ENCODE measurements at places on chromosomes 1 and 21.

GRCh38 chr1:107550358-107550757 is 409.5 kb downstream of the NTNG1 start:
- DNase-seq, result no peak

GRCh38 chr1:6614019-6614928 is 743 bp downstream of the PHF13 start:
- DNase-seq, result peak; percentile 71

DNA sequence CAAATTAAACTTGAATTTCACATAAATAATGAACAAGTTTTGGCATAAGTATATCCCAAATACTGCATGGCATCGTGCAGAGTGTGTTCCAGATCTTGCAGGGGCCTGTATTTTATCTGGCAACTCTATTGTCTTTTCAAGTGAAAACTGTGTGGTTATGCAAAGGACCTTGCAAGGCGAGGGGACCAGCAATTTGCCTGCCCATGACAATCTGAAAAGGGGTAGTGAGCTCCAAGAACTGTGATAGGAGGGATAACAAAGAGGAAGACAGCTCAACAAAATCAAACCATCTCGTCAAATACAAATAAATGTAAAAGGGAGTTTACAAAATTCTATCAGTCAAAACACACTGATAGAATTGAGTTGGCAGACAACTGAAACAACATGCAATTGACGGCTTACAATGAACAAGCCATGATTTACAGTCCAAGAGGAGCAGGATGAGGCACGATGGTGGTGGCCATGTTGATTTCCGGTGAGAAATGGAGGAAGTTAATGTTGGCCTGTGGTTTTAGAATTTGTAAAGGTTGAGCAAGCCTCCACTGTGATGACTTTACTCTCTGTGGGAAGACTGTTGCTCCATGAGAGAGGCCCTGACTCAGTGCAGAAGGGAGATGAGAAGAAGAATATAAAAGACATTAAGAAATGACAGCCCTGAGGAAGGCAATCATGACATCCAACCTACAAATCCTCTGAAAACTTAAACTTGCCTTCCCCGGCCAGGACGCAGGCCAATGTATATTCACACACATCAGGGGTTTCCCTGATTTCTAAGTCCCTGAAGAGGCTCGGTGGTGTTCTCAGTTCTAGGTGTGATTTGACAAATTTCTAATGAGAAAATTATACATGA is 132.2 kb downstream of the ADSS2 start:
- peak; percentile 52 for DNase-seq

- DNase-seq, result no peak
Observed at GRCh38 chr1:229272164-229273158, 1.6 kb downstream of the RAB4A start.

GRCh38 chr1:46652321-46653100 is 15.7 kb downstream of the ATPAF1 start:
- no peak for DNase-seq

DNA sequence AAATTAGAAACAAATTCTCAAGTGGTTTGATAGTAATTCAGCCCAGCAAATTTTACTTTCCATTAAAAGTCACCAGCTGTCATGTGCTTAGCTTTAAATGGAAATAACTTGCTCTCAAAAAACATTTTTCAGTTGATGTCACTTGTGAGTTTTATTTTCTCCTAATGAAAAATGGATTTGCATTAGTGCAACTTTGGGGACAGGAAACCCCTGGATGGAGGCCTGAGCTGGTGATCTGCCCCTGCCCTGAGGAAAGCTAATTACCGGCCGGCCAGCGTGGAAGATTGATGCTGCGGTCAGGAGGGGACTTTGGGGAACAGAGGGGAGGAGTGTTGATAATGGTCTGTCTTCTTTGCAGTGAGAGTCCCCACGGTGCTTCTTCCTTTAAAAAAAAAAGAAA is 66.8 kb upstream of the ANGPTL1 start:
- DNase-seq, result no peak

- DNase-seq, result no peak
Observed at GRCh38 chr1:11170102-11170501, 19.1 kb upstream of the ANGPTL7 start.

GRCh38 chr1:67814121-67814772 is 19.0 kb downstream of the GNG12 start:
- no peak for DNase-seq

- DNase-seq, result no peak
Observed at GRCh38 chr1:226624526-226624925, 76.0 kb downstream of the STUM start.

- no peak for DNase-seq
Observed at GRCh38 chr1:234730475-234730769, 120.4 kb upstream of the IRF2BP2 start.

GRCh38 chr1:162680419-162681121 is 48.3 kb downstream of the DDR2 start:
- DNase-seq, result no peak

DNA sequence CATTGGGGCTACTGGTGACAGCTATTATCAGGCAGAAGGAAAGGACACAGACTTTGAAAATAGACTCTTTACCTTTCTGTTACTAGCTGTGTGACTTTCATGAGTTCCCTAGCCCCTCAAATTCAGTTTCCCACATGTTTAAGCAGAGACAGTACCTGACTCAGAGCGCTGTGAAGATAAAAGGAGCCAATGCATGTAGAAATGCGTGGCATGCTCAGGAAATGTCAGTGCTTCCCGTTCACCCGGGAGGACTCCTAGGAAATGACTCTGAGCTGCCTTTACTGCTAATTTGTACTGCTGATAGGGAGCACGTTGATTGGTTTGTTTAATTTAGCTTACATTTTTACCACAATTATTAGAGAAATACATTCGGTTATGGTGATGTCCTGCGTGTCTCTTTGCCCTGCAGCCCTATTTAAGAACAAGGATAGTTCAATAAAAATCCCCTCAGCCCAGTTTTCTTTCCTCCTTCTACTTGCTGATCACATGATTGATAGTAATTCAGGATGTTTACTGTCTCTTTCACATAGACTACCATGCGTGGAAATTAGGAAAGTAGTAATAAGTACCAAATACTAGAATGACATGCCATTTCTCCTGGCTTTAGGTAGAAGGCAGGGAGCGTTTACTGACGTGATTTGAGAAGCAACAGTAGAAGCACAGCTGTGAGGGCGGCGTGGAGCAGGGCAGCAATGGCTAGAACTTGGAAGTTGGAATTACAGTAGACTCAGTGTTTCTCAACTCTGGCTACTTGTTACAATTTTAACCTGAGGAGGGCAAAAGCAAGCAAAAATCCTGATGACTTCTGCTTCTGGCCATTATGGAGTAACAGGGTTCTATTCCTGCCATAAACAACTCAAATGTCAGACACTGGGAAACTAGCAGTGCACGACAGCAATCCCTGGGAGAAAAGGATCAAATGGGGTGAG is 15.9 kb downstream of the PDIK1L start:
- DNase-seq, result peak; percentile 46

GRCh38 chr1:115807723-115808122 is 33.2 kb downstream of the NHLH2 start:
- peak; percentile 37 for DNase-seq

- no peak for DNase-seq
Observed at GRCh38 chr1:190196020-190196419, 281.6 kb downstream of the BRINP3 start.

- DNase-seq, result no peak
Observed at GRCh38 chr1:1938613-1939295, 19.7 kb upstream of the TMEM52 start.

- DNase-seq, result no peak
Observed at GRCh38 chr1:86154571-86155050, 2.0 kb downstream of the COL24A1 start.

DNA sequence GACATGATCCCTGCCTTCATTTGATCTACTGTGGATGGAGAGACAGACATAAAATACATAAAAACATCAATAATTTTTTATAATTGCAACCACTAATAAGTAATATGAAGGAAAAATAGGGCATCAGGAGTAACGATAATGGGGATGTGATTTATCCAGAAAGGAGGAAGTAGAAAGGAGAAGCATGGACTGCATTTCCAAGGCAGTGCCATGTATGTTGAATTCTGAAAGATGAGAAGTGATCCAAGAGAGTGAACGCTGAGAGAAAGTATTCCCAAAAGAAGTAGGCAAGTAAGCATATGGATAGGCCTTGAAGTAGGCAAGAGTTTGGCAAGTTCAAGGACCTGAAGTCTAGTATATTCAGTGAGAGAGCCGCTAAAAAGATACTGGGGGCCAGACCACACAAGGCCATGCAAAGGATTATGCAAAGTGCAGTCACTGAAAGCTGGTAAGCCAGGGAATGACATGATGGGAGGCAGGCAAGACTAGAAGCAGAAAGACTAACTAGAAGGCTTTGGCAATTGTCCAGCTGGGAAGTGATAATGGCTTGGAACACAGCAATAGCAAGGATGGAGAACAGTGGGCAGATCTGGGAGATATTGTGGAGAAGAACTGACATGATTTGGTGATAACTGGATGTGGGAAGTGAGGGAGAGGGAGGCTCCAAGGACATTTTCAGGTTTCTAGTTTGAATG is 85.9 kb downstream of the TM2D1 start:
- DNase-seq, result no peak

- DNase-seq, result no peak
Observed at GRCh38 chr1:85465786-85466134, 801 bp upstream of the DDAH1 start.

GRCh38 chr1:184018622-184019021 is 18.9 kb downstream of the COLGALT2 start:
- no peak for DNase-seq

- DNase-seq, result peak; percentile 38
Observed at GRCh38 chr1:107964336-107965109, 457 bp downstream of the VAV3 start.

- DNase-seq, result no peak
Observed at GRCh38 chr1:227322376-227322775, 4.1 kb upstream of the CDC42BPA start.

- DNase-seq, result no peak
Observed at GRCh38 chr1:15207031-15207828, 39.8 kb upstream of the FHAD1 start.

DNA sequence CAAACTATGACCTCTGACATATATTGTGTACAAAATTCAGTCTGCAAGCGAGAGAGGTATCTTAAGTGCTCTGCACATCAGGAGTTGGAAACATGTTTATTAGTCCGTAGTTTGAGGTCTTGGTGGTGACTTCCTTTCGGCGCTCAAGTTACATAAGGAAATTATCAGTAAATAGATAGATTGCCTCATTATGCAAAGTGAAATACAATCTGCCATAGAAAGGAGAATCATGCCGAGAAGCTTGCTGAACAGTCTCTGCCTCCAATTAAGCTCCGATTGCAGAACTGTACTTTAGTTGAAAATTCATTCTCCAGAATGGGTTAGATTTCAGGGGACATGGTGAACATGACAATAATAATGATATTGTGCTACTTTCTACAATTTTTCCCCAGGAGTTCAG is 271.8 kb downstream of the BRINP2 start:
- DNase-seq, result no peak

DNA sequence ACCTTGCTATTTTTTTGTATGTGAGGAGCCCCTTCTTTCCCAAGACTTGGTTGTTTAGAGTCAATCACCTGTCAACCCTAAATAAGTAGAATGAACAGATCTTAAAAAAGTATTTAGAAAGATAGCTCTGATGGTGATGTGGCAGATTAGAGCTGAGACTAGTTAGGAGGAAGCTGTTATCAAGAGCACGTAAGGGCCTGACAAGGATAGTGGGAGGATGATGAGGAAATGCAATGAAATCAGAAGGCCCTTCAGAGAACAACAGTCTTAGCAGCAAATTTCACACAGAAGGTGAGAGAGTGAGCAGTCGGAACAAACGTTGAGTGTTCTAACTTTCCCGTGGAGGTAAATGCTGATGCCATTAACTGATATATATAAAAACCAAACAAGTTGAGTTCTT is 15.9 kb upstream of the S1PR1 start:
- no peak for DNase-seq

DNA sequence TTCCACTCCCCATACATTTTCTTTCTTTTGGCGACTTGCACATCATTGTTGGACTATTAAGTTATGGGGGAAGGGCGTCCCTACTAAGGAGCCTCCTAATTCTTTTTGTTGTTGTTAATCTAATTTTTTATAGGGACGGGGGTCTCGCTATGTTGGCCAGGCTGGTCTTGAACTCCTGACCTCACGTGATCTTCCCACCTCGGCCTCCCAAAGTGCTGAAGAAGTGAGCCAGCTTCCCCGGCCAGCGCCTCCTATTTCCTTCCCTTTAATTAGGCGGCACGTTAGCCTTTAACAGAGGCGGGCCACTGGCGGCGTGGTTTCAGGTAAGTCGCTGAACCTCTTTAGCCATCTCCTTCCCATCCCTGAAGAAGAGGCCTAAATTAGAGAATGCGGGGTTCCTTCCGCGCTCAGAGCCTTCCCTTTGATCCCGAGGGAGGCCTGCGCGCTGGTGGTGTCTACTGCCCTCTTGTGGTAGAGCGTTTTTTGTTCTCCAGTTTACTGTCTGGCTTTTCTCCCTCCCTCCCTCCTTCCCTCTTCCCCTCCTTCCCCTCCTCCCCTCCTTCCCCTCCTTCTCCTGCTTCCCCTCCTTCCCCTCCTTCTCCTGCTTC is 38.1 kb downstream of the TNFRSF9 start:
- peak; percentile 65 for DNase-seq

DNA sequence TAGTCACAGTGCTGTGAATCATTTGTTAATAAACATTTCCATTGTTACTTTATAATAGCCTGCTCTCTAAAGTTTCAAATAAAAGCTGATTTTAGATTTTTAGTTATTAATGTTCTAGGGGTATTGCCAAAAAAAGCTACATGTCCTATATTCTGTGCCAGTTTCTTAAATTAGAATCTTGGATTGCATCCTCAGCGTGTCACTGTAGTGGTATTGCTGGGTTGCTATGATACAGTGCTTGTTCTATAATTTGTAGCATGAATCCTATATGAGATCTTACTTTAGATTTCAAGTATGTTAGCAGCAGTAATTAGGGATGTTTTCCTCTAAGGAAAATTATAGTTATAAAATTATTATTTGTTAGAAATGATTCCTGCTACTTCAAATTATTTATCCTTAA is 16.4 kb downstream of the PPP2R5A start:
- DNase-seq, result no peak

DNA sequence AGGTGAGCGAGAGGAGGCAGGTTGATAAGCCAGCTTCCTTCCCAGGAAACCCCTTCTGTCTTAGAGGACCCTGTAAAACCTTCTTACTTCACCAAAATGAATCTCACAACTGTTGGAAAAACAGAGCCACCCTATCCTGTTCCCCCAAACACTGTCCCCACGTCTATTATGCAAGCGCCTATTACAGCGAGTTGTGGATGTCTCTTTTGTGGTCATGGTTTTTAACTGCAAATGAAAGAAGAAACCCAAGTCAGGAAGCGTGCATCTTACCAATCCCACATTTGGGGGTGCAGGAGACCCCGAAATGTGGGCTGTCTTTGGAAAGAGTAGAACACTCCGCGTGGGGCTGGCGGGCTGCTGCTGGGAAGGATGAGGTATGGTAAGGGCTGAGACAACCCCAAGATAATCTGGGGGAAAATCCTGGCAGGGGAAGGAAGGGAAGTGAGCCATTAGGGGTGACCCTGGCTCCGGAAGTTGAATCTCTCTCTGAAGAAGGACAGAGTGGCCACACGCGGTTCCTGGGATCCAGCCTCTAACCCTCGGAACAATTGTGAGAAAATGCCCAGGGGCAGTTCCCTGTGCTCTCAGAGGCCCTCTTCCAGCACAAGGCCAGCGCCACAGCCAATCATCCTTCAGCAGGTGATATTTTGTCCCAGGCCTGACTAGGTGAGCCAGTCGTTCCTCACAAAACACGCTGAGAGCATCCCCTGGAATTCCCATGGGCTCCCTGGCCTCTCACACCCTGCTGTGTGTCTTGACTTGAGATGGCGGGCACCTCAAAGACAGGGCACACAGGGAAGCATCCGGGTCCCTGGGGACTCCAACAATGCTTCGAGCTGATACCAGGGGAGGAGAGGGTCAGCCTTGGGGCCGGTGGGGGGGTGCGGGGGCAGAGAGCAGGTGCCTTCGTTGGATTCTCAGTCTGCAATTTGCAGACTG is 168.5 kb upstream of the IRF2BP2 start:
- no peak for DNase-seq

Data from CD4-positive, alpha-beta T cell treated with Interleukin-17A for 4 hours (primary cell).